ENCODE measurements at places on chromosomes 2 and 18.

DNA sequence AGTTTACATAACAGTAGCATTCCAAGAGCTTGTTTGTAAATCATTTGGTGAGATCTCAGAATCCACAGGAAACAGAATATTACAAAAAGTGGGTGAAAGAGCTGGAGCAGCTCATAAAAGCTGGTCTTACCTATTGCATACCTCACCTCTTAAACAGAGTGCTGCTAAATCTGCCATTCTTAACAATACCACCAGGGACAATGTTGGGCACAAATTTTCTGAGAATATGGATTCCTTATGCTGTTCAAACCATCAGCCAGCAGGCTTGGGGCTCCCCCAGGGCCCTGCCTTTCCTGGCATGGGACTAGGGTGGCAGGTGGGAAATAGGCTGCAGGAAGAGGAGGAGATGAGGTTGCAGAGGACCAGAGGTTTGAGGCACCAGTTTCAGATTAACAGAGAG, 55.6 kb downstream of the TGFA start:
- no peak for DNase-seq

GRCh38 chr2:118119158-118119727, 31.0 kb downstream of the INSIG2 start:
- DNase-seq = no peak

DNA sequence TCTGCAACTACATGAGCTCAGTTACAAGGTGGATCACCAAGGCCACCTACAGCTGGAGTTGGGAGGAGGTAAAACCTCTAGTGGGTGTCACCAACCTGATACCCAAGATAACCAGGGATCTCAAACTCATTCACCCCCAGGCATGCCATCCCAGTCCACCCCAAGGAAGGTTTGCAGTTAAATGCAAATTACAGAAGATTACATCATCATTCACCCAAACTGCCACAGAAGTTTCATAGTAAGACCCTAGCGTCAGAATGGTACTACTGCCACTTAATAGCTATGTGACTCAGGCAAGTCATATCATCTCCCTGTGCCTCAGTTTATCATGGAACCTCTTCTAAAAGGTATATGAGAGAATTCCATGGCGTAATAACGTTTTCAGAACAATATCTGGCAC, 111.2 kb downstream of the MYO5B start:
- DNase-seq = no peak

GRCh38 chr18:9563331-9563730, 51.0 kb downstream of the PPP4R1 start:
- DNase-seq = no peak

DNA sequence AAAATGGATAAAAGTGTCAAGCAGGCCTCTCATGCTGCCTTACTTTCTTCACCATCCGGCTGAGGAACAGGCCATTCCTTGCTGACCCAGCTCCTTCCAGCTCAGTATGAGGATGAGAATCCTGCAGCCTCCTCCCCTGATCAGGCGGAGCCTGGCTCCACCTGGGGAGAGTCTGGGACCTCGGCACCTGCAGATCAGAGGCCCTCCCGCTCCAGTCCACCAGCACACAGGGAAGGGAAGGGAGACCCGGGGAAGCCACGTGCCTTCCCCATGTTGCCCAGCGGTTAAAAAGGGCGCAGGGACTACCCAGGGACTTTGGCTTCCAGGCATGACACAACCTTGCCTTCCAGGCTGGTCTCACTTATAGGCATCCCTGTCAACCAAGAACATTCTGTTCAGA, 172.0 kb downstream of the NDUFA10 start:
- no peak for DNase-seq

DNA sequence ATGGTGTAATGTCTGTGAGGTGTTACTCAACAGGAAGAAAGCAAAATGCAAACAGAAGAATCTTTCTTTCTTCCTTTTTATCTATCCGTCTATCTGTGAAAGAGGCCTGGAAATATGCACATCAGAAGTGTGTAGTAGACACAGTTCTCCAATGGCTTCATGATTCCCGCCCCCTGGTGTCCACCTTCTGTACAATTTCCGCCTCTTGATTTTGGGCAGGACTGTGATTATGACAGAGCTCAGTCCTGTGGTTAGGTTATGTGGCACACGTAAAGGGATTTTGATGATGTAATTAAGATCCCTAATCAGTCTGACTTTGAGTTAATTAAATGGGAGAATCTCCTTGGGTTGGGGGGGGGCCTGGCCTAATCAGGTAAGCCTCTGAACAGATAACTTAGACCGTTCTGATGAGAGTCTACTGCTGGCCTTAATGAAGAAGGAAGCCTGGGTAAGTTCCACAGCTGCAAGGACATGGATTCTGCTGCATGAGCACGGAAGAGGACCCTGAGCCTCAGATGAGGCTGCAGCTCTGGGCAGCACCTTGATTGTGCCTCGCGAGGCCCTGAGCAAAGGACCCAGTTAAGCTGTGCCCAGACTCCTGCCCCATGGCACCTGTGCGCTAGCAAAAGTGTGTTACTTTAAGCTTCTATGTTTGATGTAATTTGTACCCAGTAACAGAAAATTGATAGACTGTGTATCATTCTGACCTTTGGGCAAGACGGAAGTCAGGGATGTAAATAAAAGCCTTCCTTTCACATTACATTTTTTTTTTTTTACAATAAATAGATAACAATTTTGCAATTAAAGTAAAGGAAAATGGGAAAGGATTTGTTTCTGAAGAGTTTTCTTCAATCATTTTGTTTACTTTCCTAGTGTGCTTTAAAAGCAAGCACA, 11.3 kb upstream of the KCNF1 start:
- no peak for DNase-seq

DNA sequence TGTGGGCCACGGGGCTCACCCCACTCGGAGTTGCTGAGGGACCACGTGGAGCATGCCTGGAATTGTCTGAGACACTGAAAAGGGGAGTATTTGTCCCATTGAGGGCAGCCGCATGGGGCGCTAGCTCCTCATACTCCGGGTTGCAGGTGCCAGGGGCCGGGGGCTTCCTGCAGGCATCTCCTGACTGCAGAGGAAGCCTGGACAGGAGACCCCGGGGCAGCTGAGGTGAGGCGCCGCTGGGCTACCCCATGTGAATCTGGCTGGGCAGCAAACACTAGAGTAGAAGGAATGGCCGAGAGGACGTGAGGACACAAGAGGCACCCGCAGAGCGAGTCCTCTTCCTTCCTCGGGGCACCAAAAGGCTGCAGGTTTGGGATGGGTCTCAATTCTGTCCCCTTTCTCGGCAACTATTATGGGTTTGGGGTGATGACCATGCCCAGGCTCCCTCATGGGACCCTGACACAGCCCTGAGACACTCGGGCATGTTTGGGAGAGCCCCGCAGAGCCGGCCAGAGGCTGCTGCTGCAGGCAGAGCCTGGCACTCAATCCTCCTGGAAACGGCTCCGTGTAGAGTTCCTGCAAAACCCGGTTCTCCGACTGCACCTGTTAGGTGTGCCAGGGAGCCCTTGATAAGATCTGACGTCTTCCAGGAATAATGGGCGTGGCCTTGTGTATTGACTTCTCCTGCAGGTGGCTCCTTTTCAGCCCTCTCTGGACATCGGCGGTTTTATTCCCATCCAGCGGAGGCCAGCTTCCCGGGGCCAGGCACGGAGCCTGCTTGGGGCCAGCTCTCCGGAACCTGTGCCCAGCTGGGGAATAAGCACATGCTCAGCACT, 77.0 kb downstream of the CTIF start:
- no peak for DNase-seq

GRCh38 chr18:3016585-3017297, 3.8 kb upstream of the LPIN2 start:
- DNase-seq = no peak

- no peak for DNase-seq
These were observed 314.8 kb downstream of the MBD2 start for GRCh38 chr18:53909668-53910067.

DNA sequence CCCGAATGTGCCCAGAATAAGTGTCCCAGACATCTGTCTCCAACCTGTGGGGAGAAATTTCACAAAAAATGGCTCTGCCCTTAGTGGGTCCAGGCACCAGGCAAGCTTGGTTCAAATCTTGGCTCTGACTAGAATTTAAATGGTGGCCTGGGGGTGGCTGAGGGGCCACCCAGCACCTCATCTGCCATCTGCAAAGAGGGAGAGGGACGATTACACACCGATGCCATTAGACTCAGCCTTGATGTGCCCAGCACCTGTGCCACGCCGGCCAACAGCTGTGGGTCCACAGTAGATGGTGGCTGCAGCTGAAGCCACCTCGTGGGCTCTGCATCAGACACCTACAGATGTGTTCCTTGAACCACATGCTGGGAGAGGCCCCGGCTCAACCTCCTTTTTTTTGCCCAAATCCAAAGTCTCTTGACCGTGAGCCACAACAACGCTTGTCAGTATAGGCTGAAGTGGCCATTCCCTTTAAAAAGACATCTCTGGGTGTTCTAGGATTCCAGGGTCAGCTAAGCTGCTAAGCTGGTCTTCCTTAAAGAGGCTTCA, 222.0 kb upstream of the RAB6C start:
- DNase-seq = no peak

DNA sequence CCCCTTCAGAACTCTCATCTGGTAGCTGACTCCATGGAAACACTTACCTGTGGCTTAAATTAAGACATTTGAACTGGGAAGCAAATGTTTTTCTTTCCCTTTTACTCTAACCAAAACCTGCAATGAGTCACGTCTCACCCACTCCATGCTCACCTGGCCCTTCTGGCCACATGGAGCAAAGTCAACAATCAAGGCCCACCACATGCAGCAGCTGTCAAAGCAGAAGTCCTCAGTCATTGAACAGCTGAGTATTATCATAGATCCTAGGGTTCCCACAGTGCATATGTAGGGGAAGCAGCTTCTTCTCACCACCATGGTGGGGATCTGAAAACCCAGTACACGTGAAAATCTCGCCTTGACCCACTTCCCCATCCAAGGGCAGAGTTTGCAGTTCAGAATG, 12.3 kb upstream of the MEP1B start:
- no peak for DNase-seq

GRCh38 chr2:113818382-113818951, 62.0 kb upstream of the SLC35F5 start:
- no peak for DNase-seq

DNA sequence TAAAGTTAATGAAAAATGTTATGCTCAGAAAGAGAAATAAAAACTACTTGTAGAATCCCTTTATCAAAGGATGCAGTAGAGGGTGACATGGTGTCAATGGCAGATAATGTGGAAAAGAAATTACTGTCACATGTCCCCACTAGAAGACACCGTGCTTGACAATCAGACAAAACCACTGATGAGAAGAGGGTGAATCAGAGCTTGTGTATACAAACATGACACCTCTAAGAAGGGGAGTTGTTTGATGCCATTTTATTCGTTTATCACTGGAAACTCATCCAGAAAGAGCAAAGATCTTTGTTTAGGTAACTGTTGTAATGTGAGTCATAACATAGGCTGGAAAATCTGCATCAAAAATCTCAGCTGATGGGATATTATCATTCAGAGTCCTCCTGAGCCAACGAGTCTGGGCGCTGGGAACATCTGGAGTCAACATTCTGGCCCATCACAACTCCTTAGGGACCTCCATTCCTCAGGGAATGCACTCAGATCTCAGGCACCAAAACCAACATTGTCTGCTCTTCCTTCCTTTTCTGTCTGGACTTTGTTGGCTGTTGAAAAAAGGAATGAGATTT, 49.5 kb upstream of the RAB12 start:
- no peak for DNase-seq

- no peak for DNase-seq
These were observed 44.1 kb upstream of the TTC39C start for GRCh38 chr18:23970161-23971096.

DNA sequence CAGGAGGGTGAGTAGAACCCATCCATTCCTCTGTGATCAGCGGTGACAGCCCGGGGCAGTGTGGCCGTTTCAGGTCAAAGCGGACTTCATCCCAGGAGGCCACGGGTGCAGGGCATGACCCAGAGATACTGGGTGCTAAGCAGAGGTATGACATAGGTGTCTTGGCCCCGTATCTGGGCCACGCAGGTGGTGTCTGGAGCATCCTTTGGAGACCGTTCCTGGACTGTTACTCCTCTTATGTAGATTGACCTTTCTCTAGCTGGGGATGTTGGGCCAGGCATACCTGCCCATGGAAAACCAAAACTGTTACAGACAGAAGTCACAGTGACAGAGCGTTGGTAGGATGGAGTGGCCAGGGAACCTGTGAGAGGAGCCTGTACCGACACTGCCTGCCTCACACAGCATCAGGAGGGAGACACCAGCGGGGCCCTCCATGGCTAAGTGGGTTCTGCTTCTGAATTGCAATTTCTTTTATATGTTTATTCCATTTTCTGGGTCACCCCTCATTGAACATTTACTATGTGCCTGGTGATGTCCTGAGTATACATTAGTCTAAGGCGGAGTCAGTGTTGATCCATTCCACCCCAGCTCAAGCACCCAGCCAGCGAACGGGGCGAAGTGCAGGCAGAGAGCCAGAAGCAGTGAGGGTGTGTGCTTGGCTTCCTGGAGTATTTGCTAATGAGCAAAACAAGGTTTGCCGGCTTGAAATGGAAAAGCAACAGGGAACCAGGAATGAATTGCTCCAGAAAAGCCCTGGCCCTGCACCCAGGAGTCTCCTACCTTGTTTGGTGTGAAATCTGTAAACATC, 141.7 kb downstream of the SH3RF3 start:
- DNase-seq = no peak

DNA sequence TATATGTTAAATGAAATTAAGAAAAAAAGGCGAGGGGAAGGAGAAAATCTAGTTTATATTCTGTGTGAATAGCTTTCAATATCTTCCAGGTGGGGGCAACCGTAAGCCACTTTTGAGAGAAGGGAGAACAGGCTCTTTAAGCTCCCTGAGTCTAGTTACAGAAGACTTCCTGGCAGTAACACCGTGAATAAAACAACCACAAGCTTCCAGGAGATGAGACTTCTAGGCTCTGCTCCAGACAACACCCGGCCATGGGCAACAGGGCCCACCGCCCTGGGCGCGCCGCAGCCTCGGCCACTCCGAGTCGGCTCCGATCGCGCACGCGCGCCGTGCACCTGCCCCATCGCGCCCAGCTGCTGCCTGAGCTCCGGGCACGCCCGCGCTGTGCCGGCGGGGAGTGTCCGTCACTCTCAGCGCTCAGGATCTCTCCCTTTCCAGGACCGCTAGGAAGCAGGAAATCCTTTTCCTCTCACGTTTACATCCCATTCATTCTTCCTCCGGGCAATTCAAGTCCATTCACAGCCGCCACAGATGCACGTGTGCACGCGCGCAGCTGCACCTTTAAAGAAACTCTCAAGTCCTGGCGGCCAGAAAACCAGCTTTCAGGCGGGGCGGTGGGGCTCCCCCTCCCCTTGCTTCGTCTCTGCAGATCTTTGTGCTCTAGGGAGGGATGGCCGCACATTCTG, 19.4 kb upstream of the PAX3 start:
- DNase-seq = no peak

- DNase-seq = no peak
These were observed 101.7 kb upstream of the ZFP36L2 start for GRCh38 chr2:43328133-43328532.

GRCh38 chr2:212193803-212194202, 344.8 kb downstream of the ERBB4 start:
- DNase-seq = no peak

Data from hypothalamus (tissue), 51 donors.